Esophagus squamous epithelium (tissue), 5 donors: ENCODE measurements at places on chromosomes 7 and 10.

GRCh38 chr7:105979405-105979804, 16.3 kb downstream of the CDHR3 start:
- DNase-seq, result no peak

DNA sequence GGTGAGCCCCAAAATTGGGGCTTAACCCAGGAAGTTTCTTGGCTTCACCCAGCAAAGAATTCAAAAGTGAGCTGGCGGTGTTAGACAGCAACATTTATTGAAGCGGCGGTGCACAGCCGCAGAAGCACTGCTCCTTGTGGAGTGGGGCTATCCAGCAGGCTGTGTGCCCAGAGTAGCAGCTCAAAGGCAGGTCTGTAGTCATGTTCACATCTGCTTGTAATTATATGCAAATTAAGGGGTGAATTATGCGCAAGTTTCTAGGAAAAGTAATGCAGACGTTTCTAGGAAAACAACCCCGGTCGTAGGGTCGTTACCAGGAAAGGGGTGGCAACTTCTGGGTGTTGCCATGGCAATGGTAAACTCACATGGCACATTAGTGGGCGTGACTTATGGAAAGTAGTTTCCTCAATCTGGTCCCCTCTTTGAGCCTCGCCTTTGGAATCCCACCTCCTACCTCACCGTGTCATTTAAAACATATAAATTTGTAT, 13.7 kb upstream of the KBTBD2 start:
- DNase-seq, result peak; percentile 2

DNA sequence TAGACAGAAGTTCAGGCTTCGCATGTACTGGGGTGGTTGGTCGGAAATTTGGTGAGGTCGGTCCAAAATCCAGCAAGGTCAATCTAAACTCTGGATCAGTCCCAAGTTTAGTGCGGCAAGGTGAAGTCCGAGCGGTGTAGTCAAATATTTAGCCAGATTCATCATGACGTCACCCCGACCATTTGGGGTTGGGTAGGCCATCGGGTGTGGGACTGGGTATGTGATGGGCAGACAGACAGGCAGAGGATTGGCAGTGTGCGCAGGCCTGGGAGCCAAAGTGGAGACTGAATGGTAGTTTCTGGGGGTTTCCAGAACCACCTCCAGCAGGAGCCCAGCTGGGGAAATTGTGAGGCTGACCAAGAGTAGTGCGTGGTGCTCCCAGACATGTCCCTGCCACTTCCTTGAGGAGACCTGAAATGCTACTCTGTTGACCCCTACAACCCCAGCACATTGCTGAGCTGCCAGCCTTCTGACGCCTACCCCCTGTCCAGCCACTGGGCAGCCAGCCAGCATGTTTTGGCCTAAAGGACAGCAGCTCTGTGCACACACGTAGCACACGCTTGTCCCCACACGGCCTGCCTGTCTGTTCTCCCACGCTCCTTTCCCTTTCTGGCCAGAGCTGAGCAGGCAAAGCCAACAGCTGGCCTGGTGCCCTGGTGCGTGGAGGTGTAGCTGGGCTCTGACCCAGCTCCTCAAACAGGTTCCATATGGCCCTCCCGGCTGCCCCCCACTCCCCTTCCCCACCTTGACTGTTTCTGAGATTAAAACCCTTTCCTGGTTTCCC, 55.9 kb downstream of the FAM241B start:
- DNase-seq, result no peak

DNA sequence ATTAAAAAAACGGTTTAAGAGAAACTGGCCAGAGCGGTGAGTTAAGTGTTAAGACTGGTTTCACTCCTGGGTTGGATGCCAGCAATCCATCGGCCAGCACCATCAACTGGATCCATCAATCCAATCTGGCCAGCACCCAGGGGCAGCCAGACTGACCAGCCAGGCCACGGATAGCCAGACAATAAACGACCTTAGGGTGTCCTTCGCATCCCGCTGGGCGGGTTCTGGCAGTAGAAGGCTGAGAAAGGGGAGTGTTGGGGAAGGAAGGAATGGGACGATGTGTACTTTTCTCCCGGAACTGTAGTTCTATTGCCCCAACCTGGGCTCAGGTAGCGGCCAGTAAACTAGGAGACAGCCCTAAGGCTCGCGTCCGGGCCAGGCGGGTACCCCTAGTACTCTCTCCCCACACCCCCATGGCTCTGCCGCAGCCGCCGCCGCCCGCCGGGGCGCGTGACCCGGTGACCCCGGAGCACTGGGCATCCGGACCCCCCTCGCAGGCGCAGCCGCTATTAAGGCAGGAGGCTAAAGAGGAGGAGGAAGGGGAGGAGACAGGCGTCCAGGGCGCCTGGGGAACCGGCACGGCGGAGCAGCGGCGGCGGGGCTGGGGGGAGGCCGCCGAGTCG, at the start of gene CASD1:
CASD1 (plus strand) TSS at position 546 of the 623 bp plus-strand sequence. CDS start 276 bp downstream, outside the sequence.
- peak; percentile 15 for DNase-seq

DNA sequence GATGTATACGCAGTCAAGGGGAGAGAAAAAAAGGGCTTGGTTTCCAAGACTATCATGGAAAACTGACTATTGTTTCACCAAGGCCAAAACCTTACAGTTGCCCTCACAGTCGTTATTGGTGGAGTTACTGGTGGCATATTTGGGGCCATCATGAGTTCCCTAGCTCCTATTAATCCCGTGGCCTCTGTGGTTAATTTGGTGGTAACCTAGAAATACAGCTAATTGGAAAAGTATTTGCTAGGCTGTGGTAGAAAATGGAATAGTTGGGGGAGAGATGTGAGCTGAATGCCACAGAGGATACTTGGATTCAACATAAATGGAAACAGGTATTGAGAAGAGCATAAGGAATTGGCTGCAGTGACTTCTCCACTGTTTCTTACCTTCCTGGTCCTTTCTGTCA, 450.7 kb downstream of the KCNMA1 start:
- DNase-seq, result no peak

DNA sequence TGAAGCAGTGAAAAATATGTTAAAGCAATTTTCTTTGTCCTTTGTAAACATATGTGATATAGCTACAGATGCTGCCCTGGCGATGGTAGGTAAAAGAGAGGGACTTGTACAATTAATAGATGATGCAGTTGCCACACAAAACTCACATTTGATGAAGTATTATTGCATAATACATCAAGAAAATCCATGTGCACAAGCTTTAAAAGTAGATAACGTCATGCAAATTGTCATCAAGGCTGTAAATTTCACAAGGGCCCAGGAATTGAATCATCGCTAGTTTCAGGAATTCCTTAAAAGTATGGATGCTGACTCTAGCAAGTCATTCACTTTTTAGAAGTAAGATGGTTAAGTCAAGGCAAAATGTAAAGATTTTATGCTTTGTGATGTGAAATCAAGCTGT, 10.0 kb downstream of the CYP3A5 start:
- DNase-seq, result no peak

- no peak for DNase-seq
These were observed 27.8 kb downstream of the CXCL12 start for GRCh38 chr10:44357023-44357540.
